MV-4-11 (cell line): ENCODE measurements at places on chromosomes 2 and 18.

- DNase-seq, result no peak
Observed at GRCh38 chr2:185152186-185152585, 553.9 kb downstream of the ZNF804A start.

DNA sequence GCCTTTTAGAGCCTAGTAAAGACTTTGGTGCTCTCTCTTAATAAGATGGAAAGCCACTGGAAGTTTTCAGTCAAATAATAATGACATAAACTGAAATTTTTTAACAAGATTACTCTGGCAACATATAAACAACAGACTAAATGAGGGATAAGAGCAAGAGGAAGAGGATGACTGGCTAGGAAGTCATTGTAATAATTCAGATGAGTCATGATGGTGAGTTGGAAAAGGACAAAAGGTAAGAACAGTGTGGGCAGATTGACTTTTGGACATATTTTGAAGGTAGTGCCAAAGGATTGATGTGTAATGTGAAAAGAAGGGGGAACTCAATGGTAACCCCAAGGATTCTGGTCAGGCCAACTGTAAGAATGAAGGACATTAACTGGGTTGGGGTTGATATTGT is 310.3 kb downstream of the NOL4 start:
- no peak for DNase-seq

DNA sequence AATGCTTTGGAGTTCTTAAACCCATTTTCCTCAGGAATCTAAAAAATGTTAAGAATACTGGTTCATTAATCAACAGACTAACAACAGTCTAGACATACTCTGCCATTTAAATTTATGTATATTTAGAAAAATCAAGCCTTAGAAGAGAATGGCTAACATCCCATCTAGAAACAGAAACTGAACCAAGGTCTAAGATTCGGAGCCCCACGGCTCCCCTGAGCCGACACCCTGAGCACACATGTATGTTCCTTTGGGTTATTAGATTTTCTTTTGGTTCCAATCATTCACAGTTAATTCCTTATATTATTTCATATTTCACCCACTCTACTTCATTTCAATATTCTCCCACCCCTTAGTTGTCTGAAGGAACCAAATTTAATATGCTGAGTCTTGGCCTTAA is 94.8 kb upstream of the HNRNPA3 start:
- no peak for DNase-seq

- peak; percentile 55 for DNase-seq
Observed at GRCh38 chr2:109448946-109449788, 164.6 kb downstream of the SEPTIN10 start.

DNA sequence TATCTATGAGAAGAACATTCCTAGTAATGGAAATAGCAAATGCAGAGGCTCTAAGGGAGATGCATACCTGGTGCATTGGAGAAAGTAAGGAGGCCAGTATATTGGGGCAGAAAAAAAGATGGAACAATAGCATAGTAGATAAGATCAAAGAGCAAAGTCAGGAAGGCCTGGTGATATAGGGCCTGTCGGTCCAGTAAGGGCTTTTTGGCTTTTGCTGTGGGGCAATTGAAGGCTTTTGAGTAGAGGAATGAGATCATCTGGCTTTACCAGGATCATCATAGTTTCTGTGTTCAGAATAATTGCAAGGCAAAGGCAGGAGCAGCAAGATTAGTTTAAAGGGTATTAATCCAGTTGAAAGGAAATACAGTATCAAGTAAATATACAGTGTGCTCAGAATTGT is 111.8 kb downstream of the EHBP1 start:
- no peak for DNase-seq

GRCh38 chr18:22210311-22210754 is 40.9 kb downstream of the GATA6 start:
- no peak for DNase-seq

- no peak for DNase-seq
Observed at GRCh38 chr2:38599706-38600105, 3.0 kb downstream of the HNRNPLL start.

DNA sequence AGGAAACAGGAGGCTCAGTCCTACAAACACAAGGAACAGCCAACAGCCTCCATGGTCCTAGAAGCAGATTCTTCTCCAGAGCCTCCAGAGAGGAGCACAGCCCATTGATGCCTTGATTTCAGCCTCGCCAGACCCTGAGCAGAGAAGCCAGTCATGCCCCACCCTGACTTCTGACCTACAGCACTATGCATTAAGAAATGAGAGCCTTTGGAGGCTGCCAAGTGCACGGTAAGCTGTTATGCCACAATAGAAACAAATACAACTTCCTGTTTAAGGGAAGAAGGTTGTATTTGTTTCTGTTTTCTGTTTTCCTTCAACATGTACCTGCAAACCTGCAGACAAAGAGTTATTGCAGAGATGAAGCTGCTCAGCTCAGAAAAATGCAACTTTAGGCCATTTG is 181.3 kb upstream of the AGAP1 start:
- no peak for DNase-seq

- DNase-seq, result no peak
Observed at GRCh38 chr2:150847578-150847977, 360.1 kb upstream of the RND3 start.

DNA sequence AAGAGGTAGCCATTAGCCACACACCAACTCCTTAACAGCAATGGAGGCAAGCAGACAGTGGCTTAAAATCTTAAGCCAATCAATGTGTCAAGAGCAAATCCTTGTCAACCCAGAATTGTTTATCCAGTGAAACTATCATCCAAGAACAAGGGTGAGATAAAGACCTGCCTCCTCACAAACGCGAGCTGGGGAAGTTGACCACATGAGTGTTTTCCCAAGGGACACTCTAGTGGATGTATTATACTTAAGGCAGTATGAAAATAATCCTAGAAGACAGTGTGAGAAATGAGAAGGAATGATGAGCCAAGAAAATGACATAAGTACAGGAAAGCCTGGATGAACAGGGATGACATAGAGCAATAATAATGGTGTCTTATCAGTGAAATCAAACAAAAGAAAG is 209.6 kb downstream of the TWIST2 start:
- DNase-seq, result no peak

- peak; percentile 76 for DNase-seq
Observed at GRCh38 chr2:238263204-238264071, 23.6 kb upstream of the HES6 start.

GRCh38 chr2:144274131-144274530 is 245.8 kb downstream of the ZEB2 start:
- DNase-seq, result no peak

DNA sequence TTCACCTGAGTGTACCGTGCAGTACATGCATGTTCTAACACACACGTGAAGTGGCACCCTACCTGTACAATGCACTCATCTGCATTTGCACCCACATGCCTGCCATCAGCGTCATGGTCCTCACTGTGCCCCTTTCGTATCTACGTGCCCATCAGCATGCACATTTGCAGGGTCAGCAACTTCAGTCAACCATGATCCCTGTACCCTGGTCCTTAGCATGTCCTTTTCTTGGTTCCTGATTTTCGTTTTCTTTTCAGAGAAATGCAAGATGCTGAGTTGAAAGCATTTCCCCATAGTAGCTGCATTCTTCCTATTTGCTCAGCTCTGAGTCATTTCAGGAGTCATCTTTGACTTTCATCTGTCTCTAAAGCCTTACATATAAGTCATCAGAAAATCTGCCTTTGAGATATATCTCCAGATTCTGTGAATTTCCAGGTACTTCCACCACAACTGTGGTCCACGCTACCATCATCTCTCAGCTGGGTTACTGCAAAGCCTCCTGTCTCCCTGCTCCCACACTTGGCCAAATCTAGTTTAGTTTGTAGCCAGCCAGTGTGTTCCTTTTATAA is 14.7 kb upstream of the PUM2 start:
- DNase-seq, result peak; percentile 81

- no peak for DNase-seq
Observed at GRCh38 chr18:13809531-13810255, 14.3 kb upstream of the MC5R start.

DNA sequence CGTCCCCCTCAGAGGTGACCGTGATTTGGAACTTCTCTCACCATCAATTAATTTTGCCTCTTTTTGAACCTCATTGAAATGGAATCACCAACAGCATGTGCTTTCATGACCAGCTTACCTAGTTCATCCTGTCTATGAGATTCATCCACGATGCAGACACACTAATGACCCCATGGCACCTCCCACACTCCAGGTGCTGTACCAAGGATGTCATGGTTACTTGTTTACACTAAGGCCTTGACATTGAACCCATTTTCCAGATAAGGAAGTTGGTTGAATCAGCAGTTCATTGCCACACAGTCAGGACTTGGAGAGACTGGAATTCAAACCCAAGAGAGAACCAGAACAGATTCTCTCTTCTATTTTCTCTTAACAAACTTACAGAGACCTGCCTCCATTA is 139.0 kb downstream of the ZFP36L2 start:
- no peak for DNase-seq

GRCh38 chr18:76503649-76504386 is 8.8 kb upstream of the ZNF516 start:
- peak; percentile 33 for DNase-seq

DNA sequence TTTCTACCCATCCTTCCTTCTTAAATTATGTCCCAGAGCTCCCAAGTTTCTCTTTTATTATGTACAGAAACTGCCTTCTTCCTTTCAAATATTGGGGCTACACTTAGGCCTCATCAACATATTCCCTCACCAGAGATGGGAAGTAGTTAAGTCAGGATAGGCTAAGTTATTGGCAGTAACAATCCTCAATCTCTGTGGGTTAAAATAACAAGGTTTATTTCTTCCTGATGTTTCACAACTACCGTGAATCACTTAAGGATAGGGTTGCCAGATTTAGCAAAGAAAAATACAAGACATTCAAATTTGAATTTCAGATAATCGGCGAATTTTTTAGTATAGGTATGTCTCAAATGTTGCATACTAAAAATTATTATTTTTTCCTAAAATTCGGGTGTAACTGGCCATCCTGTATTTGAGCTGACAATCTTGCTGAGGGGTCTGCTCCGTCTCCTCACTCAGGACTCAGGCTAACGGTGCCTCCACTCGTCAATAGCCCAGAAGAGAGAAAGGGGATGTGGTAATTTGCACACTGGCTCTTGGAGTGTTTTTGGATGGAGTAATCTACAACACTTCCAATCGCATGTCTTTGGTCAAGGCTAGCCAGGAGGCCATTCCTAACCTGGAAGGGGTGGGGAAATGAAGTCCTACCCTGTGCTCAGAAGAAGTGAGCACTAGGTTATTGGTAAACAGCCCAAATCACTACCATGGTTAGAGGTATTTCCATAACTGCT is 91.7 kb downstream of the ACTR3 start:
- DNase-seq, result no peak

- DNase-seq, result no peak
Observed at GRCh38 chr2:60045456-60045855, 508.0 kb downstream of the BCL11A start.

DNA sequence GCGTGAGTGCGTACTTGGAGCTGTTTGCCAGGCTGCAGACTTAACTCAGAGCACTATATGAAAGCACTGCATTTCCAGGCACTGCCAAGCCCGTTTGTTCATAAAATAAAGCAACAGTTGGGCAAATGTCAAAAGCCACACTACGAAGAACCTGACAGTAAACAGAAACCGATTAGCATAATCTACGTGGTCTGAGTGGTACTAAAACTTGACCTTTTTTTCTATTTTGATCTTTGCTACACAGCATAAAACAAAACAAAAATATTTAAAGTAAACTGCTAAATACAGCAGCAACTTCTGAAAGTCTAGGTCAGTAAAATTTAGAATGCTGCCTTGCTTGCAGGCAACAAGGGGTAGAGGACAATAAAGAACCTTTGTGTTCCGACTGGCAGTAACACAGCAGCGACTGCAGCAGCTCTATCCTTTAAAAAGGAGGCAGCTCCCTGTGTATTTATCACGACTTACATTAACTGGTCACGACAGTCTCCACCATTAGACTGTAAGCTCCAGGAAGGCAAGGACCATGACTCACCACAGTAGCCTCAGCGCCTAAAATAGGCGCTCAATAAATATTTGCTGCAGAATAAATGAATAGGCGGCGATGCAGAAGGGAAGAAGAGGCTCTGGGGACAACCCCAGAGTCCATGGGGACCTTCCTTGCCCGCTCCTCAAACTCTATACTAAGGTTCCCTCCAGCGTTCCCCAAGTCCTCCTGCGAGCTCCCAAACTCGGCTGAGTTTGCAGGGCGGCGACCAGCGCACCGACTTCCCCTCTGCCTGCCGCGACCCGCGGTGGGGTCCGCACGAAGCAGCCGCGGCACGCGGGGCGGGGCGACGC is 902 bp downstream of the SS18 start:
- DNase-seq, result peak; percentile 43

GRCh38 chr2:604385-604784 is 72.8 kb downstream of the TMEM18 start:
- no peak for DNase-seq

GRCh38 chr2:225995796-225996461 is 596.4 kb downstream of the NYAP2 start:
- peak; percentile 51 for DNase-seq

DNA sequence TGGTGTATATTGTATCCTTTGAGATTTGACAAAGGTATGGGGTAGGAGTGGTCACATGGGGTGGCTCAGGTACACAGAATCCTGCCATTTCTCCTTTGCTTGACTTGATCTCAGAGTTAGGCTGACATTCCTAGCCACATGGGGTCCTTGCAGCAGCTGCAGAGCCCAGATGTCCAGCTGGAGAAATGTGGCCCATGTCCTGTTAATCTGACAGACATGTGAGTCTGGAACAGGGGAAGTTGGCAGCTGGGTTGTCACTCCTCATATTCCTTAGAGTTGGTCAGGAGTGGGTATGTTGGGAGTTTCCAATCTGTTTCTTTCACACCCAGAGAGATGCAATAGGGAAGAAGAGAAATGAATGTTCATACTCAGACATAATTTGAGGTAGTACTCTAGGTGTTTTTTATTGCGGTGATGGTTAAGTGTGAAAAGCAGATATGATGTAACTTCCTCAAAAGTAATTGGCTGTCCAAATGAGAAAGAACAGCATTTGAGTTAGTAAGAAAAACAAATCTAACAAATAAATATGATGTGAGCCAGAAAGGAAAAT is 402.6 kb upstream of the MEIS1 start:
- no peak for DNase-seq

DNA sequence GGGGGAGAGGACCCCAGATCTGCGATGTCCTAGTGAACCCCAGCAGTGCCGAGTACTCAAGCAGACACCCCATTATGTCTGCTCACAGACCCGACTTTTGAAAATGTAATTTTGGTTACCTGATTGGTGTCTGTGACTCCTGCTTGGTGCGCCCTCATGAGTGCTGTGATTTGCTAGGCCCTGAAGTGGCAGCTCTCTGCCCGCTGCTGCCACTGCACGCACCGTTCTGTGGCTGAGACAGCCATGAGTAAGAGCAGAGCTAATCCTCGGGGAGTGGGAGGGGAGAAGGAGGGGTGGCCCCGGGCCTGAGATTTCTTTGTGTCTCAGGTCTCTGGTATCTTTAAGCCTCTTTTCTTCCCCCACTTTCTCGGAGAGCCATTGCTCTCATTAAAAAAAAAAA is 18.2 kb downstream of the FHOD3 start:
- DNase-seq, result no peak

DNA sequence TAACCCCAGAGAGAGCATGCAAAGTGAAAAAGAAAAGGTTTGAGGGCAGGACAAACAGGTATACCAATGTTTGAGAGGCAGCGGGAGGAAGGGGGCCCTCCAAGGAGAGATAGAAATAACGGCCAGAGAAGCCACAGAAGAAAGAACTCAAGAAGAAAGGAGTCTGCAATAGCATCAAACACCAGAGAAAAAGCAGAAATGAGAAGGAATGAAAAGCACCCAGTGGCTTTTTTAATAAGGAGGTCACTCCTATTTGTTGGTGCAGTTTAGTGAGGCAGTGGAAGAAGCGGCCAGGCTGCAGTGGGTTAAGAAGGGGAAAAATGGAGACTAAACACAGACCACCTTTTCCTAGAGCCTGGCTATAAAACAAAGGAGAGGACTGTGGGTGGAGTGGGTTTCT is 177.2 kb downstream of the THADA start:
- peak; percentile 69 for DNase-seq

- DNase-seq, result no peak
Observed at GRCh38 chr2:98448441-98449145, 3.9 kb downstream of the INPP4A start.
